Stimulated activated CD4-positive, alpha-beta T cell treated with anti-CD3 and anti-CD28 coated beads, Interleukin-2, amount 100 ng/mL, for 4 hours (primary cell): ENCODE measurements at places on chromosomes 11 and 22.

DNA sequence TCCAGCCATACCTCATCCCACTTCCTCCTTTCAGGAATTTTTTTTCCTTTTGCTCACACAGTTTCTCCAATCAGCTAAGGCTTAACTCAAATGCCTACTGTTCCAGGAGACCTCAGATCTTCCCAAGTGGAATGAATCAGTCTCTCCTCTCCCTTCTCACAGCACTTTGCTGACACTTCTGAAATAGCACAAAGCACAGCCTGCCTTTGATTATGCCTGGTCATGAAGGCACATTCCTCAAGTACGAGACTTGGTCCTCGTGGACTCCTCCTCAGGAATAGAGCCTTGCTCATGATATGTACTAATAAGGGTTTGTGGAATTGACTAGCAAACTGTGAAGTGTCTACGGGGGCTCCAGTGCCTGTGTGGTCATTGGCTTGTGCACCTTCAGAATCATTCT, 176.7 kb upstream of the TENM4 start:
- no peak for DNase-seq

- DNase-seq, result no peak
These were observed 490.1 kb downstream of the OPCML start for GRCh38 chr11:133041928-133042882.

- no peak for DNase-seq
These were observed 55.0 kb upstream of the ARHGAP32 start for GRCh38 chr11:129247135-129247534.

GRCh38 chr11:6755303-6755952, 16.3 kb downstream of the OR2AG2 start:
- DNase-seq, result no peak

DNA sequence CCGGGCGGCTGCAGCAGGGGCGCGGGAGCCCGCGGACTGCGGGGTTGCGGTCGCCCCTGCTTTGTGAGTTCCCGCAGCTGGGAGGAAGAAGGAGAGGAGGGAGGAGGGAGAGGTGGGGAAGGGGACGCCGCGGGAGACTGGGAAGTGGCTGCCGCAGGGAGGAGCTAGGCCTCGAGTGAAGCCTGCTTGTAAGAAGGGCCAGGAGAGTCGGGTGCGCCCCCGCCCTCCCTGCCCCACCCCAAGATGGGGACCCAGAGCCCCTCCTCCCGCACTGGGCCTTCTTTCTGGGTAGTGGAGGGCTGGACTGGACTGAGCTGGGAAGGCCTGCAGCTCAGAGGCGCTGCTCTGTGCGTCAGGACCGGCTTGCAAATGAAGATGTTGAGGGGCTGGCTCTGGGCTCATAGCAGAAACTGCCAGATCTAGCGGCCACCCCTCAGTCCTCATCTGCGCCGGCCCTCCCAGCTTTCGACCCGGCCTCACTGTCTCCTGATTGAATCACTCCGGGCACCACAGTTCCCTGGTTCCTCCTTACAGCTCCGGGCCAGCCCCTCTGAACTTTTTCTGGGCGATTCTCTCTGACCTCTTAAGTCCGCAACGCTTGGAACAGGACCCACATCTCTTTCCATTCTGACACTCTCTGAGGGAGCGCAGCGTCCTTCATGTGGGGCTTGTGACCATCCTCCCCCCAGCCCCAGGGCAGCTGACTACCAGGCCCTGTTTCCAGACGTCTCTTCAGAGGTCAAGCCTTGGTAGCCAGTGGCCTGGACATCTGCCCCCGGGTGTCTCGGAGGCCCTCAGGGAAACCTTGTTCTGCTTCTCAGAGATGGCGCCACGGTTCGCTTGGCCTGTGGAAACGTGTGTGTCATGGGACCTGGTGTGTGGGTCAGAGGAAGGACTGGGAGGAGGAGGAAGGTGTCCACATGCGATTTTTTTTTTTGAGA, 21.9 kb downstream of the SERPINH1 start:
- no peak for DNase-seq

- DNase-seq, result no peak
These were observed 164.2 kb downstream of the FAM76B start for GRCh38 chr11:95625164-95625900.

DNA sequence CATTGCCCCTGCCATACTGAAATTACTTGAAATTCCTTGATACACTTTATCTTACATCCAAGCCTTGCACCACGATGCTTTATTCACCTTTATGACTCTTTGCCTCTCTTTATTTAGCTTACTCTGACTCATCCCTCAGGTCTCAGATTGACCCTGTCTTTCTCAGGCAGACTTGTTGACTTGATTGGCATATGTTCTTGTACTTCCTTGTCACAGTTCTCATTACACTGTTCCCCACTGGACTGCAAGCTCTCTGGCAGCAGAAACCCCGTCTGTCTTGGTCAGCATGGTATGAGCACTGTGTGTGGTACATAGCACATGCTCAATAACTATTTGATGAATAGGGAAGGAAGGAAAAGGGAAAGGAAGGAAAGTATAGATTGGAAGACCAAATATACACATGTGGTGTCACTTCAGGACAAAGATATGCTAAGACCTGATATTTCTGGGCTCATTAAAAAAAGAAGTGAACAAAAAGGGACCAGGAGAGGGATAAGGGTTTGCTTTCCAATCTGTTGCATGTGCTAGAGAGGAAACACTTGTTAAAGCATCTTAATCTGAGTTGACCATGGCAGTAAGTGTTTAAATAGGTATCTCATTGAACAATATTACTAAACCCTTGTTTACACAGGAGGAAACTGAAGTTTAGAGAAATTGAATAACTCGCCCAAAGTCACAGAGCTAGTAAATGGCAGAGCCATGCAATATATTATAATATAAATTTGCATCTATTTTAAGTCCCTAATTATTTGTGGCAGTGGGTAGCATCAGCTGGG, 7.2 kb downstream of the LYVE1 start:
- no peak for DNase-seq

DNA sequence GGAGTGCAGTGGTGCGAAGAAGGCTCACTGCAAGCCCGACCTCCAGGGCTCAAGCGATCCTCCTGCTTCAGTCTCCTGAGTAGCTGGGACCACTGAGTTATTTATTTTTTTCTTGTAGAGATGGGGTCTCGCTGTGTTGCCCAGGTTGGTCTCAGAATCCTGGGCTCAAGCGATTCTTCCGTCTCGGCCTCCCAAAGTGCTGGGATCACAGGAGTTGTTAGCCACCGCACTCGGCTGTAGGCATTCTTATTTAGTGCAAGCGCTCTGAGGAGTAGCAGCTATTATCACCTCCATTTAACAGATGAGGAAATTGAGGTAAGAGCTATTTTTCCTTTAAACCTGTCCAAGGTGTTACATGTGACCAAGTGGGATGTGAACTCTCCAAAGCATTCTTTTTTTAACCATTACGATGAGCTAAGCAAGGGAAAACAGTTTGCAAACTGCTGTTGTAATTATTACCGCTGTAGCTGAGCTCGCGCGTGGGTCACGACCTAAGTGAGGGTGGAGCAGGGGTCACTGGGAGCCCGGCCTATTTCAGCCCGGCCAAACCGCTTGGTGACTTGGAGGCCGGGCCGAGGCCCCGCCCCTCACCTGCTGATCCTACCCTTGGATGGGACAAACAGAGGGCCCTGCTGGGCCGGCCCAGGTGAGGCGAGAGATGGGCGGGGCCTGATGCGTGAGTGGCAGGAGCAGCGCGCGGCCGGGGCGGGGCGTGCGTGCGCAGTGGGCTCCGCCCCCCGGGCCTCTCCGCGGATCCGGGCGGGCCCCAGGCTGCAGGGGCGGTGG, 449 bp upstream of the KREMEN1 start:
- peak; percentile 75 for DNase-seq

GRCh38 chr11:70109006-70109405, 30.9 kb downstream of the ANO1 start:
- DNase-seq, result no peak

DNA sequence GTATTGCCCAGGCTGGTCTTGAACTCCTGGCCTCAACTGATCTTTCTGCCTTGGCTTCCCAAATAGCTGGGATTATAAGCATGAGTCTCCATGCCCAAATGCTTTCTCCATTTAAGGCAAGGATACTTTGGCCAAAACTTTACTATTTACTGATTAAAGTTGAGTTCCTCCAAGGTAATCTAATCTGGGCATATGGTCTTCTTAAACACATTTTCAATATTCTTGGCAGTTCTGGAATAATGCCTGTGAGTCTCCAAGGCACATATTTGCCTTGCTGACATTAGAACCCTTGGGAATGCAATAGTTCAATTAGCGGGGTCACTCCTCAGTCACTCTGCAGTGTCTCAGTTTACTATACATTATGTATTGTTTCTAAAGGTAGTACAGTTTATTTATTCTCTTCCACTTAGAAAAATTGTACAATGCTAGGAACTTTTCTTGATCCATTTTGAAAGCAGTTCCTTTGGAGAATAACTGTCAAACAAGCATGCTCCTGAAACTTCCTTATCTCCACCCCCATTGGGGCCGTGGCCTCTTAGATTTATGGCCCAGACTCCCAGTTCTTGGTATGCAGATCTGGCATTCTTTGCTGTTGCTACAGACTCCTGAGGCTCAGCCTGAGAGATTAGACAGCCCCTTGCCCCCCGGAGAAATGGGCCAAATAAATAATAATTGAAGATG, 13.1 kb upstream of the RAB38 start:
- no peak for DNase-seq

GRCh38 chr11:15830741-15831428, 525.5 kb downstream of the SOX6 start:
- no peak for DNase-seq

- no peak for DNase-seq
These were observed 147.1 kb downstream of the C11orf91 start for GRCh38 chr11:33553486-33553885.

- no peak for DNase-seq
These were observed 160.2 kb downstream of the KIRREL3 start for GRCh38 chr11:126840201-126840886.

- no peak for DNase-seq
These were observed 643.6 kb downstream of the ETS1 start for GRCh38 chr11:127943763-127944162.

DNA sequence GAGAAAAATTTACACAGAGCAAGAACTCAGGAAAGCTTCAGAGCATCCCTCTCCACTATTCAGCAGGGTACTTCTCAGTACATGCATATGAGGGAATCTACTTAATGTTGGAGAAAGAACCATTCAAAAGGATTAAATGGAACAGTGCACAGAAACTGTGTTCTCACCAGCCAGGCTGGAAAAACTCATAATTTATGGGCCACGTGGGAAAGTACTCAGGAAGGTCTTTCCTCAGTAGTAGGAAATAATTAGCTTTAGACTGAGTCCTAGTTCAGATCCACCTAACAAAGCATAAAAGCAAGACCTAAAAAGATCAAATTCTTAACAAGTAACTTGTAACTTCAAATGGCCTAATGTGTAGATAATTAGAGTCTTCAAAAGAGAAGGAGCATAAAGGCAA, 134.0 kb downstream of the FAM76B start:
- DNase-seq, result no peak

DNA sequence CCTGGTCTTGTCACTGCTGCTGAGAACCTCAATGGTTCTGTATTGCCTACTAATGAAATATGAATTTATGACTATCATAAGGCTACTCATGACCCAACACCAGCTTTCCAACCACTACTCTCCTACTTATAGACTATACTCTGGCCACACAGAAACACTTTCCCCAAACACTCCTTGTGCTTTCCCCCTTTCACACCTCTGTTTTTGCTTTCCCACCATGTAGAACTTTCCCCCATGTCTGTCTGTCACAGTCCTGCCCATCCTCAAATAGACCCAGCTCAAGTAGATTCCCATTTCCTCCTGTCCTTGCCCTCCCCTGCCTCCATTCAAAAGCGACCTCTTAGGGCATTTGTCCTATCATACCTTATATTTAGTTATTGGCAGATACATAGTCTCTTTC, 105.9 kb downstream of the ARFGAP2 start:
- DNase-seq, result no peak

DNA sequence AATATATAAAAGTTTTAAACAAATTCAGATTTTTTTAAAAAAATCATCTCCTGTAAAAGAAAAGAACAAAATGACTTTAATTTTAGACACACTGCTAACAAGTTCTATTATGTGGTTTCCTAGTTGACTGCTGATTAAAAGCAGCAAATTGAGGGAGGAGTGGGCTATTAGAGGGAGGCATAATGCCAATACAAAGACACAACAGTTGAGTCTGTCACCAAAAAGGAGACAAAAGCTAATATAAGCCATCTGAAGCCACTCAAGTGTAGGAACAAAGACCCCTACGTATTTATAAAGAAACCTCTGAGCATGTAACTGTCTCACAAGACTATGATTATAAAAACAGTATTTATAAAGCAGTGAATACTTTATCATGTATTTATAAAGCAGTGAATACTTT, 28.6 kb downstream of the TMEM123 start:
- DNase-seq, result no peak

GRCh38 chr11:42225664-42226063, 766.2 kb upstream of the LRRC4C start:
- no peak for DNase-seq

- no peak for DNase-seq
These were observed 12.6 kb upstream of the VSIG10L2 start for GRCh38 chr11:125933030-125933813.

GRCh38 chr11:74476536-74476935, 9.2 kb upstream of the KCNE3 start:
- no peak for DNase-seq

DNA sequence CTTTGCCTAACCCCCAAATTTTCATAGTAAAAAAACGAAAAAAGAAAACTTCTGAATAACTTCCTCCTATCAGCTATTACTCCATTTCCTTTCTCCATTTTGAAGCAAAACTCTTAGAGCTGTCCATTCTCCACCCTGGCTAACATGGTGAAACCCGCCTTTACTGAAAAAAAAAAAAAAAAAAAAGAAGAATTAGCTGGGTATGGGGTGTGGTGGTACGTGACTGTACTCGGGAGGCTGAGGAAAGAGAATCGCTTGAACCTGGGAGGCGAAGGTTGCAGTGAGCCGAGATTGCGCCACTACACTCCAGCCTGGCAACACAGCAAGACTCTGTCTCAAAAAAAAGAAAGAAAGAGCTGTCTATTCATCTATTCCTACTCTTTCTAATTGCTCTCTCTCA, 11.3 kb upstream of the NXF1 start:
- DNase-seq, result no peak

GRCh38 chr22:23138584-23139435, 3.0 kb downstream of the RSPH14 start:
- no peak for DNase-seq

DNA sequence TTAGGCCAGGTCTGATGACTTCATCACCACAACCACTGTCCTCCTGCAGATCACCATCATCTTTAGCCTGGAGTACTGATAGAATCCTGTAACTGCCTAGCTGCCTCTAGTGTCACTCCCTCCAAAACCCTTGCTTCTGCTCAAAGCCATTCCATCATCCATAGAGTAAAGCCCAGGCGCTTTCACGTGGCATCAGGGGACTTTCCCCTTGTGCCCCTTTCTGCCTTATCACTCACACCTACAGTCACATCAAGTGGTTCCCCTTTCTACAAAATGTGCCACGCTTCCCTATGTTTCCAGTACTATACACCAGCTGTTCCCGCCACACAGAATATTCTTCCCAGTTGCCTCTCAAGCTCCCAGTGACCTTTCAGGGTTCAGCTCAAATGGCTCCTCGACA, 75.9 kb downstream of the MN1 start:
- DNase-seq, result no peak

- no peak for DNase-seq
These were observed 15.3 kb upstream of the CDC42BPG start for GRCh38 chr11:64859542-64860414.

GRCh38 chr22:36923131-36923788, 9.8 kb downstream of the CSF2RB start:
- no peak for DNase-seq
